Daoy (cell line): ENCODE measurements at places on chromosomes 6 and 20. TPM values are rescaled to one million over a fixed set of nuclear protein-coding genes. Genes with fewer than 3 reads are reported as not detected.

GRCh38 chr20:50027611-50028105 is 44.9 kb downstream of the SNAI1 start:
- DNase-seq, result peak; percentile 90

DNA sequence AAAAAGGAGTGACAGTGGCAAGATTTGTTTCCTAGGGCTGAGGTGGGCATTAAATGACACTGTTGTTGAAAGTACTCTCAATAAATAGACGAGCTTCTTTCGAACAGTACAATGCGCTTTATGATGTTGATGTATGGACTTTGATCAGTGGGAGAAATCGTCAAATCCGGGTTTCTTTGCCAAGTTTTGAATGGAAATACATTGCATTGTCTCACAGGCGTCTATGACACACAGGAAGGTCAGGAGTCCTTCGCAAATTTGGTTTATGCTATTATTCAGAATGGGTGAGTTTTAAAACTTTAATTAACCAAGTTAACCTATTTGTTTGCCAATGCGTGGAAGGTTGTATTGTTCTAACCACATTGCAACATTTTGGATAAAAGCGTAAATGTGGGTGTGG is 547.3 kb upstream of the SLC35B3 start:
- DNase-seq, result no peak

- DNase-seq, result no peak
Measured at GRCh38 chr6:121571455-121571854, 136.0 kb downstream of the GJA1 start.

PRRT1 gene
- total RNA-seq, result not detected in 2 replicates

GNMT gene
- total RNA-seq, result 1.5 TPM in 1 of 2 replicates, not detected in the other

- DNase-seq, result no peak
Measured at GRCh38 chr20:62227591-62227976, 7.5 kb upstream of the HRH3 start.

DNA sequence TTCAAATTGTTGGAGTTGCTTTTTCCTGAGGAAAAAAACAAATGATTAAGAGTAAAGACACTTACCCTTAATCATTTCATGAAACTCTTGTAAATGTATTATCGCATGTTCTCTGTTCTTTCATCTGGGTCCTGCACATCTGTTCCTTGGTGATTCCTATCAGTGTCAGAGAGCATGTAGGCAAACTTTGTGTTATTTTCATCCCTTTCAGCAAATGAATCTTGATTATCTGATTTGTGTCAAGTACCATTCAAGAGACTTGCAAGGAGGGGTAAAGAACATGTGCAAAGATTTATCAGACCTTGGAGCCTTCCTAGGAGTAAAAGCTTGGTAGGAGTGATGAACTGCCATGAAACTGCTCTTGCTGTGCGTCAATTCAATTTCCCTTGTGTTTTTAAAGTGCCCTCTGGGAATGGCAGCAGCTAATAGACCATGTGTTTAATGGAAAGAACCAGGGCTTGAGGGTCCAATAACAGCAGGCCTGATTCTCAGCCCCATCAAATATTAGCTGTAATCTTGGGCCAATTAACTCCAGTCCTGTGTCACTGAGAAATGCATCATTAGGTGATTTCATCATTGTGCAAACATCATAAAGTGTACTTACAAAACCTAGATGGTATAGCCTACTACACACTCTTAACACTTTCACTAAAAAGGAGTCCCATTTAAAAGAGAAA is 118.9 kb upstream of the CEP85L start:
- DNase-seq, result no peak

BMP5 gene
- 0.06 and 1.4 TPM in 2 replicates for total RNA-seq

LCA5 gene
- total RNA-seq, result 2.2 and 5.0 TPM in 2 replicates

GRCh38 chr6:106637051-106637716 is 7.8 kb downstream of the QRSL1 start:
- no peak for DNase-seq

R3HDML gene
- total RNA-seq, result not detected in 2 replicates

DNA sequence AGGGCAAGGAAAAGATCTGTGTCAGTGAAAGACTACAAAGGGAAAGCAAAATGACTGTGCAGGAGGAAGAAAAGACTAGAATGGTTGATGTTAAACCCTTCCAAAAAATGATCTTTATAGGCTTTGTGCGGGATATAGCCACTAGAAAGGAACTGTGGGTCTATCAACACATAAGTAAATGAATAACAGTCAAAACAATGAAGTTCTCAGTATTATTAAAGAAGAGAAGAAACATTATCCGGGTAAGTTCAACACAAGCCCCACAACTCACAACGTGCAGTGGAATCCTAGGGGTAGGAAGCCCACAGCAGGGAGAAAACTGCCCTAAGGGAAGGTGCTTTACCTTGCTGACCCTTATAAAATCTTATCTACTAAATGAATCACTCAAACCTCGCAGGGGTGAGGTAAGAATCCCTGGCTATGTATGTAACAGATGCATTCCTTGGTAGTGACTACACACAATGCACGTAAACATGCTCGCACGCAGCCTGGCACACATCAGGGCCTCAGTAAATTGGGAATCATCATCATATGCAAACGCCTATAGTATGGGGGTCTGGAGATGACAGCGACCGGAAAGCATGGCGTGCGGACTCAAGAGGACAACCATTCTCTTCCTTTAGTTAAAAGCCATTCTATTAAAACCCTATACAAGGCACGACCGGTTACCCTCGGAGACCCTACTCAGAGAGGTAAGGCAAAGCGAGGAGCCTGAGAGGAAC is 11.3 kb downstream of the TFAP2A start:
- DNase-seq, result peak; percentile 97

GRCh38 chr20:57704245-57704644 is 5.6 kb downstream of the PMEPA1 start:
- no peak for DNase-seq

GRCh38 chr6:34243901-34244884 is 4.6 kb downstream of the SMIM29 start:
- DNase-seq, result peak; percentile 98

- DNase-seq, result no peak
Measured at GRCh38 chr6:39590871-39591393, 134.3 kb downstream of the KIF6 start.

MYBL2 gene
- total RNA-seq, result 30.0 and 48.8 TPM in 2 replicates

DNA sequence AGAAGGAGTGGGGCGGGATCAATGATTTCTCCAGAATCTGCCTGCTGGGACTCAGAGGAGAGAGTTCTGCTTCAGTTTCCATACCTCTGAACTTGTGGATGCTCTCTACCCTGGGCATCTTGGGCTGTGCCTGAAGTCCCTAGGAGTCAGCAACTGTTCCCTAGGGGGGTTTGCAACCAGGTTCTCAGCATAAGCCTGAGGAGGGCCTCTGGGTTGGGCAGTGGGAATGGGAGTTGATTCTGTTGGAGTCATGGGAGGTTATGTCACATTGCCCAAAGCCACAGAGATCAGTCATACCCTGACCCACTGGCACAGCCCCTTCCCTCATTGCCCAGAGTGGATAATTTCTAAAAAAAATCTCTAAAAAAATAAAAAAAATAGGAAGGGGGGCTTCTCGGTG is 47.4 kb downstream of the MOCS1 start:
- no peak for DNase-seq

GRCh38 chr6:103079867-103080266 is 1686.4 kb downstream of the GRIK2 start:
- DNase-seq, result no peak

GRCh38 chr6:5081955-5082354 is 3.2 kb upstream of the PPP1R3G start:
- DNase-seq, result peak; percentile 43

GRCh38 chr6:37784585-37784967 is 35.0 kb upstream of the ZFAND3 start:
- DNase-seq, result no peak
